GM12892 (cell line): ENCODE measurements at places on chromosomes 2 and 18.

DNA sequence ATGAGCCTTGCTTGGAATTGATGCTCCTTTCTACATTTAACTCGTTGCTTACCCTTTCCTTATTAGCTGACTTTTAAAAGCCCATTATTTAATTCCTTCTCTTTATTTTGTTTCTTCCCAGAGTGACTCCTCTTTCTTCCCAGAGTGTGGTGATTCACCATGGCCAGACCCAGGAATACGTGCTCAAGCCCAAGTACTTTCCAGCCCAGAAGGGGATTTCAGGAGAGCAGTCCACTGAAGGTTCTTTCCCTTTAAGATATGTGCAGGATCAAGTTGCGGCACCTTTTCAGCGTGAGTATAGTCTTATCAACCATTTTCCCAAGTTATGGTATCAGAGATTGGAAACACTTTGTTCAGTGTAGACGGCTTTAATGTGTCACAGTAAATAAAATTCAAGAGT is 163.7 kb downstream of the LTBP1 start:
- DNase-seq: no peak

- no peak for DNase-seq
Measured at GRCh38 chr2:171630812-171631626, 56.2 kb upstream of the DYNC1I2 start.

GRCh38 chr2:129233751-129234406 is 745.6 kb upstream of the RAB6C start:
- no peak for DNase-seq

GRCh38 chr2:65364986-65365733 is 67.2 kb downstream of the SPRED2 start:
- DNase-seq: no peak

DNA sequence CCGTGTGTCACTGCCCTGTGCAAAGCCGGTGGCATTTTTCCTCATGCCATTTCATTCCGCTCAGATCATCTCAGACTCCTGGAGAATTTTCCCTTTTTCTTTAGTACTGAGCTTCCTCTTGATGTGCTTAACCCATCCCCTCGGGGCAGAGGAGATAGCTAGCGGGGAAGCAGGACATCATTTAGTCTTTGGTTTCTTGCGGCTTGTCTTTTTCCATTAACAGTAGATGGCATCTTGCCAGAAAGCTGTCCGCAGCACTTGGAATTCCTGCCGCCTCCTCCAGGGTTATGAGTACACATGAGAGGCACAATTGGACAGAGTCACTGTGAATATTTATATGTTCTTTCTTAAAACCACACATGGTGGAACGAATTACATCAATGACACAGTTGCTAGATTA is 226.6 kb downstream of the ALPK2 start:
- DNase-seq: no peak

GRCh38 chr2:230176996-230177395 is 42.8 kb downstream of the SP110 start:
- no peak for DNase-seq

DNA sequence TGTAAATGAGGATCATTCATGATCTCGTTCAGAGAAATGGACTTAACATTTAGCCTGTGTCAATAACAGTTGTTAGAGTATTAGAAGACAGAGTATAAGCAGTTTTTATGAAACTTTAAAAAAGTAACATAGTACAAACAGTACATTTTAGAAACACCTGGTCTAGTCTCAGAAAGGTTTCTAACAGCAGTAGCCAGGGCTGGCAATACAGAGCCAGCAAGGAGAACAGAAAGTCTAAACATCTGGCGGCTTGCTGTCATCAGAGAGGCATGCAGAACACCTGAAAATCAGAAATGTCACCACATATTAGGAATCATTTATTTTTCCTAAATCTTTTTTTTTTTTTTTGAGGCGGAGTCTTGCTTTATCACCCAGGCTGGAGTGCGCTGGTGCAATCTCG is 50.1 kb downstream of the RPL31 start:
- no peak for DNase-seq

DNA sequence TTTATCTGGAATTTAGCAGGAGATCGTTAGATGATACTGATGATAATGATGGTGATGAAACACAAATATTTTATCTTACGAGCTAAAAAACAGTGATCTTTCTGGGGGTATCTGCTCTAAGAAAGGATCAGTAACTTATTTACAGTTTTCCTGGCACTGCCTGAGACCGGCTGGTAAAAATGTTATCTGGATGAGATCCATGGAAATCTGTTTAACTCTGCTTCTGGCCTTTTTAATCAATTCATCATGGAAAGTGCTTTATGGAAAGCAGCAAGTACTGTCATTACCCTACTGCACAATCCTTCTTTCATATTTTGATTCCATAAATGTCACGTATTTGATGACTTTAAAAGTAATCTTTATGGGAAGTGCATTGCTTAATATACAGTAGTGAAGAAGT is 612.7 kb upstream of the GCFC2 start:
- DNase-seq: no peak

- no peak for DNase-seq
Measured at GRCh38 chr2:60213865-60214625, 339.4 kb downstream of the BCL11A start.

DNA sequence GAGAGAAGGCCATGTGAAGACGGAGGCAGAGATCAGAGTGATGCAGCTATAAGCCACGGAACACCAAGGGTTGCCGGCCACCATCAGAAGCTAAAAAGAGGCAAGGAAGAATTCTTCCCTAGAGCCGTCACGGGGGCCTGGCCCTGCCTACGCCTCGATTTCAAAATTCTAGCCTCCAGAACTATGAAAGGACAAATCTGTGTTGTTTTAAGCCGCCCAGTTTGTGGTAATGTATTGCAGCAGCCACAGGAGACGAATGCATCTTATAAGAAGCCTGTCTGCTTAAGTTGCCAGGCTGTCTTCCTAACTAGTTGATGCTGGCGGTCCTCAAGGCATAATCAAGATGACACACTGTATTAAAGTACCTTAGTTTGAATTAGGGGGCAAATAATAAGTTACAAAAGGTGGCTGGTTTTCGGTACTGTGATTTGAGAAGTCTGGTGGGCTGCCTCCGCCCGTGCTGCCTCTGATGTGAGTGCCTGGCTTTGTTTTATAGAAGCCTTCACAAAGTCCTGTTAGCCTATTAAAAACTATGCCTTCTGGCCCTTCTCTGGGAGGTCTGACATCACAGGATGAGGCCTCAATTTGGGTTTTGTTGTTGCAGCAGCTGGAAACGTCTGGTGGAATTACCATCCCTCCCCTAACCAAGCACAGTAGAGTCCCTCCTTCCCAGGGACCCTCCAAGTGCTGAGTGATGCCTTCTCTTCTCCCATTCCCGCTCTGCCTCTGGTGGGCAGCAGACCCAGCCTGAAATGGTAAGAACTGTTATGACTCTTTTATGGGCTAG is 53.6 kb downstream of the SRD5A2 start:
- DNase-seq: no peak

GRCh38 chr2:133362061-133362476 is 206.2 kb downstream of the NCKAP5 start:
- DNase-seq: no peak

- DNase-seq: no peak
Measured at GRCh38 chr2:140247451-140248195, 1467.4 kb upstream of the NXPH2 start.

GRCh38 chr18:2641638-2642037 is 13.9 kb upstream of the SMCHD1 start:
- DNase-seq: peak; percentile 37

DNA sequence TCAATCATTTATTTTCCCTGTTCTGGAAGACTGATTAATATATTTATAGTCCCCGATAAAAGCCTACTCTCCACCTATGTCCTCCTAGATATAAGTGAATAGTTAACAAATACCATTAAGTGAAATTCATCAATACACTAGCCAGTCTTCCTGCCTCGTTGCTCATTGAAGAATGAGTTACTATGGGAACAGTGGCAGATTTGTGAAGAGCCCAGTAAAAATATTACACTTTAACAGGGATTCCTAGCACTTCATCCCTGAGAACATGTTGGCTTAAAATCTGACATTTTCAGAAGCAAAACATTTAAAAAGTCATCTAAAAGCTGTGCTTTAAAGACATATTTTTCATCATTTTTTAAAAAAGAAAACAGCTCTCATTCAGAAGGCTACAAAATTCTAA is 848.7 kb upstream of the NXPH2 start:
- no peak for DNase-seq

GRCh38 chr18:56235481-56236013 is 402.8 kb downstream of the TXNL1 start:
- no peak for DNase-seq

DNA sequence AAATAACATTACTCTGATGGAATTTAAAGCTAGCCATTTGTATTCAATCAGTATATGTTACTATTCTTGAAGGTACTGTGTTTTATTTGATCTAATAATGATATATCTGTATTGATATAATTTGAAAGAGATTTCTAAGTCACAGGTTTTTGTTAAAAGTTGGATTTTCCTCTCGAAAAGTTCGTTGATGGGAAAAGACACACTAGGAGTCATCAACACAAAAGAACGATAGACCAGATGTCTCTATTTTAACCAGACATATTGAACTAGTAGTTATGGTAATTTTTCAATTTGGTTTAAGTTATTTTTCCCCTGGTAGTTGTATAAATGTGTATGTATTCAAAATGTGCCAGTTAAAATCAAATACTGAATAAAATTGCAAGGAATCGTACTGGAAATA is 2.5 kb downstream of the ASXL3 start:
- DNase-seq: no peak

DNA sequence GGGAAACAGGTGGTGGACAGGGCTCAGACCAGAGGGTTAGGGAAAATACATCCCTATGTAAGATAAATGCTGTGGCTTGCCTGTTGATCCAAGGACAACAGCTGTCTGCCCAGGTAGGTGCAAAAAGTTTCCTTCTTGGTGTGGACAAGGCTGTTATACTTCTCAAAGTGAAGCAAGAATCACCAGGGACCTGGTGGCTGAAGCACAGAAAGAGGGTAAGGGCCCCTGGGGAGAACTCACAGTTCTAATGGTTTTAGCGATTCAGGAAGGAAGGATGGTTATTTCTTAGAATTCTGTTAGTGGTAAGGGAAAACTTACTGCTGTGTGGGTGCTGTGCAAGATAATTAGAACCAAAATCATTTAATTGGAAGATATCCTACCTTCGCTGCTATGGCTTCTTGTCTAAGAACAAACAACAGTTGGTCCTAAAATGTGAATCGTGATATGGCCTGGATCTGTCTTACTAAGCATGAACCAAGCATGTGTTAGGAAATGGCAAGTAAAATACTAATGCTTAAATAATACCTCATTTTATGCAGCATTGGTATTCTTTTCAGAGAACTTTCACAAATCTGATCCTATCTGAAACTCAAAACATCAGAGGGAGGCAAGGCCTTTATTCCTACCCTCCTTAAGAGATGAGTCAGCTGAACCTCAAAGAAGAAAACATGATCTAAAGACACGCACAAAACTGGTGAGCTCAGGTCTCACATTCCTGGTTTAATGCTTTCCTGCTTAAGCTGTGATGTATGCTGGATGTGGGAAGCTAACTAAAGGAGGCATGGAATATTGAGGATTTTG is 159.2 kb upstream of the THUMPD2 start:
- DNase-seq: no peak

GRCh38 chr2:18402831-18403230 is 157.6 kb downstream of the RDH14 start:
- no peak for DNase-seq

- DNase-seq: no peak
Measured at GRCh38 chr18:65016631-65017371, 734.0 kb upstream of the CDH7 start.

- no peak for DNase-seq
Measured at GRCh38 chr2:222715742-222716141, 44.3 kb downstream of the MOGAT1 start.

DNA sequence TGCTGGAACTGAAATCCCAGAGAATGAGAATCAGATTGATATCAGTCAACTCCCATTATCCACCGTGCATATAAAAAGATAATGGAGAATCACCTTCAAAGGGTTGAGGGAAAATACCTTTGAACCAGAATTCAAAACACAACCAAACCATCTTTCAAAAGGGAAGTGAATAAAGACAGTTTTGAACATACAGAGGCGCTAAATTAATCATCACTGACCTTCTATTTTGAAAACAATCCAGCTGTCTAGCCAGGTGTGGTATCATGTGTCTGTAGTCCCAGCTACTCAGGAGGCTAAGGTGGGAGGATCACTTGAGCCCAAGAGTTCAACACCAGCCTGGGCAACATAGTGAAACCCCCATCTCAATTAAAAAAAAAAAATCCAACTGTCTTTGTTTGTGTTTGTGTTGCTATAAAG is 63.6 kb downstream of the TRABD2A start:
- no peak for DNase-seq

DNA sequence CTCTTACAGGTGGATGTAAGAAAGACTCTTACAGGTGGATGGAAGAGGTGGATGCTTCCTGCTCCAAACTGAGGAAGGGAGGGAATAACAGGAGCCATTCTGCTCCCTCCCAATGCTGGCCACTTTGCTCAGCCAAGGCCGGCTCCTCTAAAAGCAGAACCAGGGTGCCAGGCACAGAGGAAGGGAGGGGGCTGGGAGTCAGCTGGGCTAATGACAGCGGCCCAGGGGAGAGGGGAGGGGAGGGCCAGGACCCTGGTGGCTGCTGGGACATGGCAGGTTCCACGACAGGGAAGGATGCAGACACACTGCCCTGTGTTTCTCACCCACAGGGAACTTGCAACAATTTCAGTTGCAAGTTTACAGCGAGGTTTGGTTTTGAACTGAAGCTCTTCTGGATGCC is 173.4 kb downstream of the ANAPC1 start:
- DNase-seq: no peak

- no peak for DNase-seq
Measured at GRCh38 chr2:45981384-45981930, 315.8 kb upstream of the EPAS1 start.

GRCh38 chr2:3595985-3596384 is 1.1 kb downstream of the COLEC11 start:
- DNase-seq: no peak

- DNase-seq: no peak
Measured at GRCh38 chr2:113201496-113202304, 27.9 kb downstream of the PSD4 start.

- no peak for DNase-seq
Measured at GRCh38 chr18:37667836-37668235, 102.2 kb upstream of the CELF4 start.

- no peak for DNase-seq
Measured at GRCh38 chr2:102522890-102523289, 49.9 kb downstream of the SLC9A4 start.

DNA sequence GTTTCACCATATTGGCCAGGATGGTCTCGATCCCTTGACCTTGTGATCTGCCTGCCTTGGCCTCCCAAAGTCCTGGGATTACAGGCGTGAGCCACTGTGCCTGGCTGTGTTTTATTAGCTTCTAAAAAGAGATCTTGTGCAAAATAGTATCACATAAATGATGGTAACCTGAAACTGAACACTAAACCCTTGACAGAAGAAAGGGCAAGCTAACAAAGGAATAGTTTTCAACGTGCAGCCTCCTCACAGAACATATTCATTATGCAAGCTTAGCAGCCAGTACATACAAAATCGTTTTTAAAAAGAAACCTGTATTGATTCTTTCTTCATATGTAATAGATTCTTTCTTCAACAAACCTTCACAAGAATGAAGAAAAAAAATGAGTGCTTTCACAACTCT is 20.6 kb downstream of the CHN1 start:
- no peak for DNase-seq
